ENCODE measurements at places on chromosomes 16 and 17.

DNA sequence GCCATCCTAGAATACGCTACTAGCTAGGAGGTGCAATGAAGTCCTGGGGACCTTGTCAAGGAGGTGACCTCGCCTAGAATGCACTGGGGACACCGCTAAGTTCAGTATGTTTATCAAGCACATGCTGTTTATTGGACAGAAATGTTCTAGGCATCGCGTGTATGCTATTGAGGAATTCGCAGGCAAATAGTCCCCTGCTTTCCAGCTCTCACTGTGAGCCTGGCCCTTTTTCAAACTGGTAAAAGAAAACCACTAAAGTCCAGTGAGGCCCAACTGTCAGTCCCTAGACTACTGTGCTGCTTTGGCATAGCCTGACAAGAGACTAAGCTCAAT, 1.2 kb upstream of the FAM222B start:
- DNase-seq = no peak

DNA sequence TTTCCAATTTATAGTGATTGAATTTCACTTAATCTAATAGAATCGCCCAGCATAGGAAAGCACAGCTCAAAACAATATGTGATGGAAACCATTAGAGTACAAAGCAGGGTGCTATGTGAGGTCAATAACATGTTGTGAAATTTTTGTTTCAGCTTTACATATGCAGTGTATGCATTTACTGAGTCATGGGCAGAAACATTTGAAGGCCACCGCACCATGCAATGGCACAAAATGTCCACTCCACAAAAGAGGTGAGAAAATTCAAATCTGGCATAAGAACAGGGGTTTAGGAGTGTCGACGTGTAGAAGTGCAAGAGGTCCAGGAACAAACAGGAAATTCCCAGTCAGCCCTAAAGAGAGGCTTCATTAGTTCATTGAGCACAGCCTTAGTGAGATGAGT, 131.2 kb downstream of the ANKFN1 start:
- no peak for DNase-seq

DNA sequence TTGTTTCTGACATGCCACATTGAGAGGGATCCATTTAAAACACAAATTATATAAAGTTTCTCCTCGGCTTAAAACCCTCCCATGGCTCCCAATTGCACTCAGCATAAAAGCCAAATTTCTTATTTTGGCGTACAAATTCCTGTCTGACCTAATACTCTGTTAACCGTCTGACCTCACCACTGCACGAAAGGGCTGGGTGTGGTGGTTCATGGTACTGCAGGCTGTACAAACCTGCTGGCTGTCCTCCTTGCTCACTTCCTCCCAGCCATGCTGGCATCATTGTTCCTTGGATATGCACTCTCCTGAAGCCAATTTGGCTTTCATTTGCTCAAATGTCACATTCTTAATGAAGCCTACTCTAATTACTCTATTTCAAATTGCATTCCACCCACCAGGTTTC, 301.6 kb upstream of the C16orf82 start:
- peak; percentile 14 for DNase-seq

- DNase-seq = no peak
These were observed 113.4 kb upstream of the KCNJ16 start for GRCh38 chr17:69961501-69962145.

DNA sequence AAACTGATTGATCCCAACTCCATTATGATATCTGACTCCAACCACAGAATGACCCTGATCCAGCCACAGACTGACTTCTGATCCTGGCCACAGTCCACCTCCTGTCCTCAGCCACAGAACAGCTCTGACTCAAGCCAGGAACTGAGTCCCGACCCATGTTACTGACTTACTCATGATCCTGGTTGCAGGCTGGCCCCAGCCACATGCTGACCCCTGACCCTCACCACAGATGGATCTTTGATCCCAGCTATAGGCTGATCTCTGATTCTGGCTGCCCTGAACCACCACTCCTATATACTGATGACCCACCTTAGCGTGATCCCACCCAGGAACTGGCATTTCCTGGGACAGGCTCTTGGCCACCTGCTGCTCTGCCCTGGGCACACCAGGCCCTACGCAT, 32.2 kb upstream of the IL21R start:
- no peak for DNase-seq

DNA sequence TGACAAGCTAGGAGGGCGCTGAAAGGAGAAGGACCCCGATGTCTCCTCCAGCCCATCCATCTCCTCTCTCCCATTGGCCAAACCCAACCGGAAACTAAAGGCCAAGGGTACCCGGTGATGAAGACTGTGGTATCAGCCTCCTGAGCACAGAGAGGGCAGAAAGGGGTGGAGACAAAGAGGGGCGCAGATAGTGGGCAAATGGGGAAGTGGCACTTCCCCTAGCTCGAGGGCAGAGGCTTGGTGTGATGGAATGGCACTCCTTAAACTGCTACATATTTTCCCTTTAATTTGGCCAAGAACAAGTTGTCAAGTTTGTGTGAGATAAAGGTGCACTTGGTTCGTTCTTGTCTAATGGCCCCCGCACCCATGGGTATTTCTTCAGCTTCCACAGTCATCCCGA, 27.8 kb downstream of the IL4R start:
- no peak for DNase-seq

- DNase-seq = peak; percentile 83
These were observed 247.9 kb downstream of the SEC14L1 start for GRCh38 chr17:77388384-77389306.

DNA sequence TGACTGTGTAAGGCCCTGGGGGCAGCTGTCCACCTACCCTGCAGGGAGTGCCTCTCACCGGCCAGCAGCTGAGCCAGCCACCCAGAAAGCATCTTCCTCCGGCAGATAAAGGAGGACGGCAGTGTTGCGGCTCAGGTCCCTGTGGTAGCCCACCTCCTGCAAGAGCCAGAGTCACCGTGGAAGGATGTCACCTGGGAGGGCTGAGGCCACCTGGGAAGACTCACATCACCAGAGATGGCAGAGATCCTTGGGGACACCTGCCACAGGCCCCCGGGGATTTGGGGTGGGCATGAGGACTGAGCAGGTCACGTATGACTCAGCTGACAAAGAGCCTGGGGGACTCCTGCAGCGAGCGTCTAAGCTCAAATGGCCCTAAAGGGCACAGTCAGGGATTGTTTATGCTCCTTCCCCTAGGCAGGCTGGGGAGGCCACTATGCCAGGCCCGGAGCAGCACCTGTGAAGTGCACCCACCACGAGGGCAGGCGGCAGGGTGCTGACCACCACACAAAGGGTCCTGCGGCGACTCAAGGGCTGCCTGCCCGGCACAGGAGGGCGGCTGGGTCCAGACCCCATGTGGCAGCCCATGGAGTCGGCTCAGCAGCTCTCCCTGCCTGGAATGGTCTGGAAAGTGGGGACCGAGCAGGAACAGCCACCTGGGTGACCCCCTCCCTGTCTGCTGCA, 44.1 kb downstream of the TNFRSF13B start:
- DNase-seq = no peak

DNA sequence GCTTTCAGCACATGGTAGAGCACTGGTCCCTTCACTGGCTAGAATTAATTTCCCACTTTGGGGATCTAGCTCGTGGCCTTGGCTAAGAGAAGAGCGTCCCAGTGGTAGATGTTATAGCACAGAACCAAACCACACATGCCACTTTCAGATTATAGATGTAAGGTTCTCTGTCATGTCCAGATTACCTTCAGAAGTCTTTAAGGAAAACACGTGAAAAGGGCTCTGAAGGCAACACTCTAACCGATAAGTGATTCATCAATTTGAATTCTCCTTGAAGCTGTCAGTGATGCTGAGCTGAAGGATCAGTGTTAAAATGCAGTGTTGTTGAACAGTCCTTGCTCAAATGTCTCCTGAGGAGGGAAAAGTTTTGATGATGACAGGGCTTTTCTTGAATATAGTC, 43.5 kb upstream of the VPS4A start:
- DNase-seq = no peak

DNA sequence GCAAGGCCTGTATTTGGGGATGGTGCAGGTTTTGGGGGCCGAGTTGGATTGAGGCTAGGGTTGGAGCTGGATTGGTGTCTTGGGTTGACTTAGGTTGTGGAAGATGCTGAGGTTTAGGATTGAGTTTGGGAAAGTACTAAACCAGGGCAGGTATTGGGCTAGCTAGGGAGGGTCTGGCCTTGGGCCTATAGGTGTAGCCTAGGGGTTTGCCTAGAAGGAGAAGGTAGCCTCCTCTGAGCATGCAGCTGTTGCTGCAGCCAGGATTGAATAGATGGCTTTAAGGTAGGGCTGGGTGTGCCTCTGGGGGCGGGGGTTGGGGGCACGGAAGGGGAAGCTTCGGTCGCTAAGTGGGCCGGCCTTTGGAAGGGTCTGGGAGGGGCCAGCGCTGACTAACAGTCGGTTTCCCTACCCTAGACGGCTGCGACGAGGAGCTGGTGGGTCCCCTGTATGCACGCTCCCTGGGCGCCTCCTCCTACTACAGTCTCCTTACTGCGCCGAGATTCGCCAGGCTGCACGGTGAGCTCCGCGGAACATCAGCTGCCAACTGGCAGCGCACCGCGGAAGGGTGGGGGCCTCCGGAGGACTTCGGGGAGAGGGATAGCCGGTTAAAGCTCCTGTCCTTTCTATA, 1.2 kb downstream of the CNTNAP1 start:
- peak; percentile 23 for DNase-seq

DNA sequence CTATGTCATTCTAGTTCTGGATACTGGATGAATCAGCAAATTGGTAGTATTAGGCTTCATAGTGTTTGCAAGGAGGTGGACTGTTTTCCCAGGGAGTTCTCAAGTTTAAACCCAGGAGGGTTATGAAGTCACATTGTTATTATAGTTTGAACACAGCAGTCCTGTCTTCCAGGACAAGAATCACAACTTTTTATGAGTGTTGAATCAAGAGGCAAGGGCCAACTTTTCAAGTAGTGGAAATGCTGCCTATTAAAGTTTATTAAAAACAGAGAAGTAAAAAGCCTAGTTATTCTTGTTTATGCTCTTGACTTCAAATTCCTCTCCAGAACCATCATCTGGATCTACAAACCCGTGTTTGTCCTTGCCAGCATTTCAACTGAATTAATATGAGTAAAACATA, 86.3 kb upstream of the GOT2 start:
- no peak for DNase-seq

DNA sequence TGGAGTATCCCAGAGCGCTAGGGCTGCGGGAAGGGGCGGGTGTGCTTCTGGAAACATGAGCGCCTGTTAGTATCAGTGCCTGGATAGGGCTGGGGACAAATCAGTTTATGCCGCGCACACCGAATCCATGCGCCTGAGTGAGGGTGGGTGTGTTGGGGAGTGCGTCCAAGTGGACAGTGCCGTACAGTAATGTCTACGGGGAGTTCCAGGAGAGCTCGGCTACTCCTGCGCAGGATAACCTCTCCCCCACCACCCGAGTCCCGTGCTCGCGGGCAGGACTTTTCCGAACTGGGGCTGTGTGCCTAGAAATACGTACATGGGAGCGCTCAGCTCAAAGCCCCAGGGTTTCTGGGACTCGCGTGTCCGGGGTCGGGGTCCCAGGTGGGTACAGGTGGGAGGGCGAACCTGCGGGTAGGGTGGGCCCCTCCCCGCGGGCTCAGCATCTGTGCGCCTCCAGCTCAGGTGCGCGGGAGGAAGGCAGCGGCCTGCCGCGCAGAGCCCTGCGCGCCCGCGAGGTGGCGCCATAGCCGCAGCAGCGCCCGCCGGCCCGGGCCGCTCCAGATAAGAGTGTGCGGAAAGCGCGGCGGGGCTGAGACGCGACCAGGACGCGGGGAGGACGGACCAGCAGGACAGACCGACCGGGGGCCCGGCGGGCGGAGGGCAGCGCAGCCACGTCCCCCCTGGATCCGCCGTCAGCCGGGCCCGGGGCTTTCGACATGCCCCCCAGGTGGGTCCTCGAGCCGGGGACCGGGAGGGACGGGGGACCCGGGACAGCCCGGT, at the start of gene HIC1:
TSS of gene HIC1 (plus strand) at position 592 of the 780 bp plus-strand sequence. CDS start 1,588 bp downstream, outside the sequence.
- peak; percentile 93 for DNase-seq

- peak; percentile 40 for DNase-seq
These were observed 6.2 kb upstream of the CYB561 start for GRCh38 chr17:63452046-63452961.

GRCh38 chr17:62791235-62791734, 16.8 kb downstream of the MARCHF10 start:
- DNase-seq = no peak

GRCh38 chr17:19243838-19244237, 6.7 kb downstream of the EPN2 start:
- DNase-seq = no peak

DNA sequence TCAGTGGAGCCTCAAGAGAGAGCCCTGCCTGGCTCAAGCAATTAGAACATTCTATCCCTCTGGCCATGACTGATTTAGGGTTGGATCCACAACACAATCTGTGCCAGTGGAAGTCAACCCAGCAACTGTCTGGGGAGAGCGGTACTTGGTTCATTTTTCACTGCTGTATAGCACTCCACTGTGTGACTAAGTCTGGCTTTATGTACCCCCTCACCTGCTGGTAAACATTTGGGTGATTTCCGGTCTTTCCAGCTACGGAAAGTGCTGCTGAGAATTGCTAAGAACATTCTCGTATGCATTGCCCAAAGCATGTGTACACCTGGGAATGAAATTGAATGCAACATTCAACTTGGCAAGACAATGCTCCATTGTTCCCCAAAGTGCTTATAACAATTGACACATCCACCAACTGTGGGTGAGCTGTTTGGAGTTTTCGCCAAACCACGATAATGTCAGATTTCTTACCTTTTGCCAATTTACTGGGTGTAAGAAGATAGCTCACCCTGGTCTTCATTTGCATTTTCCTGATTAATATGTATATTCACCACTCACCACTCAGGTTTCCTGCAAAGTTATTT, 63.5 kb upstream of the MED9 start:
- DNase-seq = no peak

- peak; percentile 45 for DNase-seq
These were observed 8.2 kb downstream of the POLR2C start for GRCh38 chr16:57470711-57471110.

DNA sequence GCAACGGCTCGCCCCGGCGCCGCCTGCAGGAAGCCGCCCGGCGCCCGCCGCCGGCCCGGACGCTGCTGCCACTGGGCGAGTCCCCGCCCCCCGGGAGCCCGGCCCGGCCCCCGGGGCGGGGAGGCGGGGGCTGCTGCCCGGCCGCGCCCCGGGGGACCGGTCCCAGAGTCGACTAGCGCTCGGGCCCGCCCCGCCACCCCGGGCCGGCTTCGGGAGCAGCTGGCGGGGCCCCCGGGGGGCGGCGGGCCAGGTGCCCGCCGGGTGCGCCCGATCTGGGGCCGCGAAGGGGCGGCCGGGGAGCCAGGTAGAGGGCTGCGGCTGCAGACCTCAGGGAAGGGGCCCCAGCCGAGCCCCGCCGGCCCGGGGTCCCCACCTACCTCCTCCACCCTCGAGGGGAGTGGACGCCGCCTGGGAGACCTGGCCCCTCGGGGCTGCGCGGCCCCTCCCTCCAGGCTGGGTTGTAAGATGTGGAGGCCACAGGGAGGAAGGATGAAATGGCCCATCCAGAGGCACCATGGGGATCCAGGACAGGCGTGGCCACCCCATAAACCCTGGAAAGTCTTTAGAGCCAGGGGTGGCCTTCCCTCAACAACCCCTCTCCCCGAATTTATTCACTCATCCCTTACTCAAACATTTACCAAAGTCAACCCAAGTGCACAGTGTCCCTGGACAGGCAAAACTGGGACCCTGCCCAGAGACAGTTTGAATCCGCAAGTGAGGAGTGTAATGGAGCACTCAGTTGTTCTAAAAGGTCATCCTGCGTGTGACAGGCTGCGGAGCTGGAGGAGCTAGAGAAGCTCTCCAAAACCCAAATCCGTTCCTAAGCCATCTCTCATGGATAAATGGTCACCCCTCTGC, at the start of gene CDYL2:
TSS of gene CDYL2 (minus strand) at position 73 of the 858 bp plus-strand sequence. CDS start 425 bp downstream, outside the sequence.
- no peak for DNase-seq

- DNase-seq = no peak
These were observed 310.0 kb downstream of the SOX9 start for GRCh38 chr17:72430611-72431432.

Measured in SK-N-SH (cell line).